ENCODE measurements at places on chromosomes 3 and 15.

DNA sequence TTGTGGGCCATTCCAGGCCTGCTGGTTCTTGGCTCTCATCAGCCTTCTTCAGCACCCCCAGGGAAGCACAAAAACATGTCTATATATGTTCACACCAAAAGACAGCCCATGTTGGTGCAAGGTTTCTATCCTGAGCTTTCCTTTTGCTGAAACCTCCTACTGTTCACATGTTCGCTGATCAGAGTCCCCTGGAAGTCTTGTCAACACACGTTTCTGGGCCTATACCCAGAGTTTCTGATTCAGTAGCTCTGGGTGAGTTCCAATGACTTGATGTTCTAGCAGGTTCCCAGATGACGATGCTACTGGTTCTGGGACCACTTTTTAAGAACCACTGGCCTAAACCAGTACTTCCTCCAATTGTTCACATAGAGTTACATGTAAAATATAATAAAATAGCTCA is 46.0 kb downstream of the SUCNR1 start:
- DNase-seq: no peak

- no peak for DNase-seq
These were observed 107.4 kb upstream of the PRICKLE2 start for GRCh38 chr3:64332459-64333350.

DNA sequence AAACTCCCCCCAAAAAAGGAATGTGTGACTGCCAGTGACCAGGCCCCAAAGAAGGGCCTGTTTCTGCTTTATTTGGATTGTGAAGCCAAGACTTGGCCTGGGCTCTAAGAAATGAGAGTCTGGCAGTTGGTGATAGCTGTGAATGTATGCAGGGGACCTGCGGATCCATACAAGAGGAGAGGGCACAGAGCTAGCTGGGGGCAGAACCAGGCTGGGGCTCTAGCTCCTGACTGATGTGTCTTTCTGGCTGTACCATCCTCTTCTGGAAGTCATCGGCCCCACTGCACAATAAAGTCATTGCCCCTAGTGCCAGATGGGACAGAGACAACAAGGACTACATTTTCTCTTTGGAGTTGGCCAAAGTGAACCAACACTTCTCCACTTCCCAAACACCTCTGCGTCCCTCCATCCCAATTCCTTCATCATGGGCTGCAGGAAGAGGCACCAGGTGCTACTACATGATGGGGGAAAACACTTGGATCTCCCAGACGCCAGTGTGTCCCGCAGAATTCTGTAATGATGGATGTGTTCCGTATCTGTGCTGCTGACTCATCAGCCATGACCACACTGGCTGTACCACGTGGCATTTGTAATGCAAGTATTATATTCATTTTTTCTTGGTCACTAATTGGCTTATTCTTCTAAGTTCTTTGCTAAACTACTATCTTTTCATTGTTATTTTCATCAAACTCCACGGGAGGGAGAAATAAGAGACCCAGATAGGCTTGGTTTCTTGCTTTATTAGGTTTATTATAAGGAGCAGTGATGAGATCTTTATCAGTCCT is 1.7 kb upstream of the PLA2G4F start:
- no peak for DNase-seq

GRCh38 chr3:11173828-11174465 is 19.7 kb downstream of the HRH1 start:
- no peak for DNase-seq

DNA sequence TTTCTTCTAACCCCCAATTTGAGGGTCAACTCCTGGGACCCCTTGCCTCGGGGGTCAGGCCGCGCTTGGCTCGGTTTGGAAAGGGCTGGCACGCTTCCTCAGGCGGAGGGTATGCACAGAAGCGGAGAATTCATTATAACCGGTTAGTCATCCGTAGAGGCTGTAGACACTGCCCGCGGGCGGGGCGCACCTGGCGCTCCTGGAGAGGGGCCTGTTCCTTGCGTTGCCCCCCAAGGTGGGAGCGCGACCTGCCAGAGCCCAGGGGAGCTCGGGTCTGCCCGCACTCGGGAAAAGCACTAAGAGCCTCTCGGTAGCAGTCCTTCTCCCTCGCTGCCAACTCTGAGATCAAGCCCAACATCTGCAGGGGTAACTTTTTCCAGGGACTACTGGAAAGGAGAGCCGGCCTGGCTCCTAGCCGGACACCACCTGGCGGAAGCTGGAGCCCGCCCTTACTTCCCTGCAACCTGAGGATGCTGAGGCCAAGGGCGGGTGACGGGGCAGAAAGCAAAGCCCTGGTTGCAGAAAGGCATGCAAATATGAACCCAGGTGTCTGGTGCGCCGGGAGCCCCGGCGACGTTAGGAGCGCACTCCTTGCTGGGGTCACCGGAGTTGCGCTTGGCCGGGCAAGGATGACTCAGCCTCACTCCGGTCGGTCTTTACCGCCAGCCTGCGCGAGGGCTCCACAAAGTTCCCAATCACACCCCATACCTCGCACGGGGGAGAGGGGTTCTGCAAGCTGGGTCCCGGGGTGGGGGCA is 1.5 kb upstream of the CACNA2D3 start:
- no peak for DNase-seq

DNA sequence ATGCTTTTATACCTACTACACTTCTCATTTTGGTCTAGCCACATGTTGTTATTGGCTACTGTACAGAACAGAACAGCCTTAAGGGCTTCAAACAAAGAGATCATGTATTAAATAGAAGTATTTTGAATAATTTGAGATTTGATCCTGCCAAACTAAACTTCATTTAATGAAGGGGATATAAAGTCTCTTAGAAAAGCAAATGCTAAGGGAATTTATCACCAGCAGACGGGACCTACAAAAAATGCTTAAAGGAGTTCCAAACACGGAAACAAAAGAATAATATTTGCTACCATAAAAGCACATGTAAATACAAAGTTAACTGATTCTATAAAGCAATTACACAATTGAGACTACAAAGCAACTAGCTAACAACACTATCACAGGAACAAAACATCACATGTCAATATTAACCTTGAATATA is 23.6 kb upstream of the FMN1 start:
- no peak for DNase-seq

DNA sequence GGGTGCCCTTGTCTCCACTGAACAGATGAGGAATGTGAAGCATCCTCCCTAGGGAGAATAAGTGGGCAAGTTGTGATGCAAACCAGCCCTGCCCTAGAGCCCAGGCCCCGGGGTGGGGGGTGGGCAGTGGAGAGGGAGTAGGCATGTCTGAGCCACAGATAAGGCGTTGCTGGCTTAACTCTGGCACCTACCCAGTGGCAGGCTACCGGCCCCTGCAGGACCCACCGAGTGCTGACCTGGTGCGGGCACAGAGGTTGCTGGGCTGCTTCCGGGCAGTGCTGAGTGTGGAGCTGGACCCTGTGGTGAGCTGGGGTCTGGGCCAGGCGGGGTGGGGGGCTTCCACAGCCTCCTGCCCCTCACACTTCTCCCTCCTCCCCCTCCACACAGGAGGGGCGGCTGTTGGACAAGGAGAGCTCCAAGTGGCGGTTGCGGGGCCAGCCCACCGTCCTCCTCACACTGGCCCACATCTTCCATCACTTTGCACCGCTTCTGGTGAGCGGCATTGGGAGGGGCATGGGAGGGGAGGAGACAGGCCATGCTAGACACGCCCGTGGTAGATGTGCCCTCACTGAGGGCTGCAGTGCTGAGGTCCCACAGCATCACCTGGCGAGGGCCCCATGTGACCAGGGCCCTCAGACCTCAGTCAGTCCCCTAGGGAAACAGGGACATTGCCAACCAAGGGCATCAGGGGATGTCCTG is 10.1 kb downstream of the RNF123 start:
- no peak for DNase-seq

DNA sequence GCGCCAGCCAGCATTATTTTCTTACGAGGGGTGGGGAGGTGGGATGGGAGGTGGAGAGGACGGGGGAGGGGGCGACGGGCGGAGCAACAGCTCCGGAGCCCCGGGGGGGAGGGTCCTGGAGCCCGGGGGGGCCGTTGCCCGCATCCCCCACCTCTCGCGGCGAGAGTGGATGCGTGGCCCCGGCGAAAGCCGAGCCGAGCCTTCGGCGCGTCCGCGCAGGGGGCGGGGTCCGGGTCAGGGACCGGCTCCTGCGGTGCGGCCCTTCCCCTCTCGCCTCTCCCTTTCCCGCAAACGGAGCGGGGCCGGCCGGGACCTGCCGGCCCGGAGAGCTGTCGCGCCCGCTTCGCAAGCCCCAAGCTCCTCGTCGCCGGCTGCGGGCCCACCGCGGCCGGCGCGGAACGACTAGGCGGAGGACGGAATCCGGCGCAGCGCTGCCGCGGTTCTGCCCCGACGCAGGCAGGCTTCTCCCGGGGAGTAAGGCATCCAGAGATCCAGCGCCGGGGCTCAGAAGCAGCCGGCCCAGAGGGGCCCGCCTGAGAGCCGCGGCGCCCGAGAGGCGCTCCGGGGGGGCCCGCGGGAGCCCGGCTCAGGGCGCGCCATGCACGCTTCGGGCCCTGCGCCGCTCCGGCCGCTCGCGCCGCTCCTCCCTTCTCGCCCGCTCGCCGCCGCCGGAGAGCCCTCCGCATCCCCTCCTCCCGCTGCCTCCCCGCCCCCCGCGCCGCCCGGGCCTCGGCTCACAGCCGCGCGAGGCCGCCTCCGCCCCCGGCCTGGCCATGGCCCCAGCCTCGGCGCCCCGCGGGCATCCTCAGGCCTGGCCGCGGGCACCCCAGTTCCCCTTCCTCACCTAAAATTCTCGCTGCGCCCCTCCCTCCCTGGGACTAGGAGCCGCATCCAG is 459 bp upstream of the ADCY5 start:
- no peak for DNase-seq

- DNase-seq: no peak
These were observed 61.0 kb downstream of the TMEM44 start for GRCh38 chr3:194572143-194572789.

- DNase-seq: peak; percentile 32
These were observed 174.4 kb upstream of the LPP start for GRCh38 chr3:187979564-187979963.

DNA sequence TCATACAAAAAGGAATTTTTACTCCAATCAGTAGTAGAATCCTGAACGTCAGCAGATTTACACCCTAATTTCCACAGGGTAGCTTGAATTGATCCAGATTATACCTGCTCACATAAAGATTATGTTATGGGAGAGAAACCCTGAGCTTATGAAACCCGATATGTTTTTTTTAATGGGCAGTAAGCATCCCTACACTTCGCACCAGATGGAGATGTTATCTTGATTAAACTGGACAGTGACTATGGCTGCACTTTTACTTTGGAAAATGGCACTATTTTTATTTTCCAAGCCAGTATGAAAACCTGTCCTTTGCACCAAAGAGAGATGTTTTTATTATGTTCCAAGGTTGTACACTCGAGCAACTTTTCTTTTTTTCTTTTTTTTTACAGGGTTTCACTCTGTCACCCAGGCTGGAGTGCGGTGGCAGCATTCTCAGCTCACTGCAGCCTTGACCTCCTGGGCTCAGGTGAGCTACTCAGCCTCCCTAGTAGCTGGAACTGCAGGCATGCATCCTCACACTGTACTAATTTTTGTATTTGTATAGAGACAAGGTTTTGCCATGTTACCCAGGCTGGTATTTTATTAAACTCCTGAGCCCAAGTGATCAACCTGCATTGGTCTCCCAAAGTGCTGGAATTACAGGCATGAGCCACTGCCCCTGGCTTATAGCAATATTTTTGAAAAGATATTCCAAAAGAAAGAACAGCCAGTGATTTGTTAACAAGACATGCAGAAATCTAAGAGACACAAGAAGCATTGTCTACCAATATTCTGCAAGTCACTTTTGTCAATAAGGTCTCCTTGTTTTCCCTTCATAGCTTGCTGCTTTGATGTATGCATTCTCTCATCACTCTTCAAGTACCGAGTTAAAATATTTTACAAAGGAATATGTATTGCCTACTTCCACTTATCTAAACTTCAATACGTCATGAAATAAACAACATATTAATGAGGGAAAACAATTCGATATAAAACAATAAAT is 1412.6 kb downstream of the ZPLD1 start:
- no peak for DNase-seq

GRCh38 chr3:197686899-197687298 is 49.8 kb downstream of the RUBCN start:
- no peak for DNase-seq

DNA sequence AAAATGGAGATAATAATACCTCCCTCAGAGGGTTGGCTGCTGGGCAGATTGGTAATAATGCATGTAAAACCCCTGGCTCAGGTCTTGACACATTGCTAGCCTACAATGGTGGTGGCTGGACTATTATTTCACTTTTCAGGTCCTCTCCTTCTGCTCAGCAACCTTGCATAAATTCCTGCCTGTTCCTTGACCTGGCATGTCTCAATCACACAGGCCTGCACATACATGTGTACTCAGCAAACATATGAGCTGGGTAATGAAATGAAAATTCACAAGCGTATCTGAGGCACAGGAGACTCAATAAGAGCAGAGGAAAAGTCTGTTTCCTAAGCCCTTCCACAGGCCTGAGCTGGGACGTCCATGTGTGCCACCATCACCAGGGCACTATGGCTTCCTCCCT is 17.4 kb downstream of the VPS18 start:
- no peak for DNase-seq

- DNase-seq: no peak
These were observed 3.6 kb downstream of the WHAMM start for GRCh38 chr15:82812994-82813393.

DNA sequence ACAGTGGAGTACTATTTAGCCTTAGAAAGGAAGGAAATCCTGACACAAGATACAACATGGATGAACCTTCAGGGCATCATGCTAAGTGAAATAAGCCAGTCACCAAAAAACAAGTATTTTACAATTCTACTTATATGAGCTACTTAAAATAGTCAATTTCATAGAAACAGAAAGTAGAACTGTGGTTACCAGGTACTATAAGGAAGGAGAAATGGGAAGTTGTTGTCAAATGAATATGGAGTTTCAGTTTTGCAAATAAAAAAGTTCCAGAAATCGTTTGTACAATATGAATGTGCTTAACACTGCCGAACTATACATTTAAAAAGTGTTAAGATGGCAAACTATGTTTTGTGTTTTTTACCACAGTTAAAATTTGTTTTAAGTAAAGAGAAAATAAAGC is 26.8 kb downstream of the TRANK1 start:
- no peak for DNase-seq

DNA sequence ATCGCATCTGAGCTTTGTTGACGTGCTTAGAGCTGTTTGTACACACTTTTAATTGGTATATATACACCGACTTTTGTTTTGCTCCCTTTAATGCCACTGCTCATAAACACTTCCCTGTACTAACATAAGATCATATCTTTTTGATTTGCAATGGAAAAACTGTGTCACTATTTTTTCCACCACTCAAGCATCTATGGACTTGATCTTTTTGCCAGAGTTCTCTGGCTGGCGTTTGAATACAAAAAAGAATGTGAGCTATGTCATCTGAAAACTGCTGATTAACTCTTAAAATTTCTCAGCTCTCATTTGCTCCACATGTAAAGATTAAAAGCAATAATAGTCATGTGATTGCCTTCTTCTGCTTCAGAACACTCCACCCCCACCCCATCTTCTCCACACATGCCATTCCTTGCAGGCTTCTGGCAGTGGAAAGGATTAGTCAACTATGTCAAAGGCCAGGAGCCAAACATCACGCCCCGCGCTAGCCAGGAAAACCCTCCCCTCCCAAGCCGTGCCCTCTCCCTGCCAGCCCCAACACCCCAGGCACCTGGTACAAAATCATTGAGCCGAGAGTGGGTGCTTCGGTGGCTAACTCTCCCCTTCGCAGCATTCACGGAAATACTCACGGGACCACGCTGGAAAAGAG is 123.4 kb upstream of the MEF2A start:
- no peak for DNase-seq

- DNase-seq: no peak
These were observed 69.3 kb downstream of the PCSK6 start for GRCh38 chr15:101420232-101420631.

- peak; percentile 79 for DNase-seq
These were observed 22.4 kb downstream of the PLA2G4F start for GRCh38 chr15:42133886-42134502.
